Caco-2 (cell line): ENCODE measurements at places on chromosomes 16 and 17.

- H3K27ac ChIP-seq: peak overlapping the region; percentile 86
- no peaks in the 10 kb centered on the region for H3K27me3 ChIP-seq
- no peak for DNase-seq
- peak overlapping the region; percentile 96 for H3K4me3 ChIP-seq
- no peaks in the 10 kb centered on the region; the same call in 1 of the 2 replicates for H3K36me3 ChIP-seq
Observed at GRCh38 chr16:25013751-25014499, 1.2 kb downstream of the ARHGAP17 start.

- DNase-seq: no peak
- H3K27ac ChIP-seq: no peak overlapping the region
- no peaks in the 10 kb centered on the region; the same call in 1 of the 2 replicates for H3K36me3 ChIP-seq
- H3K4me1 ChIP-seq: no peaks in the 10 kb centered on the region
- H3K4me3 ChIP-seq: no peak overlapping the region
- H3K27me3 ChIP-seq: no peaks in the 10 kb centered on the region
Observed at GRCh38 chr16:3756113-3756512, 38.8 kb upstream of the TRAP1 start.

DNA sequence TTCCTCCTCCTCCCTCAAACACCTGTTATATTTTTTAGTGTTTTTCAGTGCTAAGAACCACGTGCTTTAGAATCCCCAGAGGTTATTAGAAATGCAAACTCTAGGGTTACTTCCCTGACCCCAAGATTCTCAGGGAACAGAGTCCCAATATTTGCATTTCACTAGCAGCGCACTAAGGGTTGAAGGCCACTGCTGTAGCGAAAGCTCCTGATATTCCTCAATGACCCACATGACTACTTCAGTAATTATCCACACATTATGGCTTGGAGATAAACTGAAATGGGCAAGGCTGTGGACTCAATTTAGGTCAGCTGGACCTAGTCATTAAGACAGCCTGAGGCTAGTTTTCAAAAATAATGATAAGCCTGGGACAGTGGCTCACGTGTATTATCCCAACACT is 78.5 kb upstream of the BCAR1 start:
- no peaks in the 10 kb centered on the region for H3K27me3 ChIP-seq
- H3K4me3 ChIP-seq: no peak overlapping the region
- no peaks in the 10 kb centered on the region for H3K4me1 ChIP-seq
- H3K36me3 ChIP-seq: no peaks in the 10 kb centered on the region
- H3K27ac ChIP-seq: no peak overlapping the region
- peak; percentile 43 for DNase-seq

DNA sequence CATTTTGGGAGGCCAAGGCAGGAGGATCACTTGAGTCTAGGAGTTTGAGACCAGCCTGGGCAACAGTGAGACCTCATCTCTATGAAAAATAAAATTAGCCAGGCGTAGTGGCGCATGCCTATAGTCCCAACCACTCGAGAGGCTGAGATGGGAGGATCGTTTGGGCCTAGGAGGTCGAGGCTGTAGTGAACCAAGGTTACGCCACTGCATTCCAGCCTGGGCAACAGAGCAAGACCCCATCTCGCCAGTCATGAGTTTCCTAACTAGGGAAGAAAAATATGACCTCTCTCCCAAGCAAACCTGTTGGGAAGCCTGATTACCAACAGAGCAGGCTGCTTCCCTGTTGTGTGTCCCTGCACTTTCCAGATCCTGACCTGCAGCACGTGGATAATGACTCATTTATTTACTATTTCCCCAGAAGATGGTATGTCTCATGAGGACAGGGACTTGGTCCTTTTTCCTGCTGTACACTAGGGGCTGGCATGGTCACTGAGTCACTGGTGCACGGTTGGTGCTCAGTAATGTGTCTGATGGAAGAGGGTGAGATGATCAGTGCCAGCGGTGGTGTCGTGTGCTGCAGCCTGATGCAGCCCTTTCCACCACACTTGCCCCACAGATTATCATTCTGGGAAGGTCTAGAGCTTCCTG is 30.8 kb downstream of the NMT1 start:
- peaks cover 6% of the 10 kb centered on the region for H3K36me3 ChIP-seq
- no peak overlapping the region for H3K27ac ChIP-seq
- H3K4me1 ChIP-seq: 0 out of 2 replicates have a peak, but pooled peaks cover 5% of the 10 kb centered on the region
- H3K27me3 ChIP-seq: no peaks in the 10 kb centered on the region
